ENCODE measurements at places on chromosomes 11 and 22.

- DNase-seq: no peak
Measured at GRCh38 chr22:49424893-49425270, 402.8 kb downstream of the BRD1 start.

GRCh38 chr11:63592975-63593395, 21.2 kb downstream of the PLAAT3 start:
- no peak for DNase-seq

- DNase-seq: no peak
Measured at GRCh38 chr11:73201249-73201648, 16.8 kb upstream of the P2RY2 start.

DNA sequence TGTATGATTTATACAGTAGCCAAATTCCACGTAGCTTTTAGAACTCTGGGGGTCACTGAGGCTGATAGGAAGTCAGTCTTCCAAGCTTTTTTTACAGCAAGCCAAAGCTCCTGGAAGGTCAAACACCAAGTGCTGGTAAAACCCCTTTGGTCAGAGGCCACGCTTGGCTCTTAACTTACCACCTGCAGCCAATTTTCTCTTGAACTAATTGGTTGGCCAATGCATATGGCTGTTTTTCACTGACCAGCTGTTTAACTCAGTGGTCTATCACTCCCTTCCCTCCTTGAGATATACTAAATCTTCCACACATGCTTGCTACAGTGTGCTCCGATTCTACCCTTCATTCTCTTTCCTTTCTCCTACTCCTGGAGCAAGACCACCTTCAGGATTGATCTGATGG, 116.0 kb downstream of the FAR1 start:
- DNase-seq: no peak

- no peak for DNase-seq
Measured at GRCh38 chr11:96075532-96075959, 151.6 kb upstream of the MTMR2 start.

DNA sequence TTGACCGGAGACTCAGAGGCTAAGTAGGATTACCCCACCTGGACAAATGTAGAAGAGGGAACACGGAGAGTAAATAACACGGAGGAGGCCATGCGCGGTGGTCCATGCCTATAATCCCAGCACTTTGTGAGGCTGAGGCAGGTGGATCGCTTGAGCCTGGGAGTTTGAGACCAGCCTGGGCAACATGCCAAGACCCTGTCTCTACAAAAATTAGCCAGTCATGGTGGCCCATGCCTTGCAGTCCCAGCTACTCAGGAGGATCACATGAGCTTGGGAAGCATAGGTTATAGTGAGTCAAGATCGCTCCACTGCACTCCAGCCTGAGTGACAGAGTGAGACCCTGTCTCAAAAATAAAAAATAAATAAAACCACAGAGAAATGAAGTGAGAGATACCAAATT, 53.9 kb downstream of the AMOTL1 start:
- DNase-seq: no peak

DNA sequence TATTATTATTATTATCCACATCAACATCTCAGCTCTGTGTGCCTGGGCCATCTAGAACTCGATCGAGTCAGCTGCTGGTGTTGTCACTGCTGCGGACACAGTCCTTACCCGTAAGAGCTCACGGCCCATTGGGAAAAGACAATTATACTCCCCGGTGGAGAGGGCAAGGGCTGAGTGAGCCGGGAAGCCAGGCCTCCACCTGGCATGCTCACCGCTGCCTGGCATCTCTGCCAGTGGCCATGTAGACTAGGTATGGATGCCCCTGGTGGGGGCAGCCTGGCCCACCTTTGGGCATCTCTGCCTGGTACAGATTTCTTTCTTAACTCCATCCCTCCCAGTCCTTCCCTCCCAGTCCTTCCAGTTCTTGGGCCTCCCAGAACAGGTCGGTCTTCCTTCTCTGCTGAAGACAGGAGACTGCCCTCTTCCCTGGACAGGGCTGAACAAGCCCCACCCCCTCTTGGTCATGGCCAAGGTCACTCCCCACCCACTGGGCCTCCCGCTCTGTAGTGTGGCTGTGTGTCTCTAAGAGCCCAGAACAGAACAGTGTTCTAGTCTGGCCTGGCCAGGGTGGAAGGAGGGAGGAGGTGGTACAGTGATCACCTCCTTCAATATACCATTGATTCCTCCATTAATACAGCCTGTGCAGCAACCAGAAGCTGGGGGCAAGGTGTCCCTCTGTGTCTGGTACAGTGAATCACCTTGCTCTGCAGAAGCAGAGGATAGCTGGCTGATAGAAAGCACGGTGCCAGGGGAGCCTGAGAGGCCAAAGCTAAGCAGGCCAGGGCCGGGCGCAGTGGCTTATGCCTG, 57.7 kb downstream of the FLRT1 start:
- no peak for DNase-seq

- DNase-seq: peak; percentile 67
Measured at GRCh38 chr11:65112546-65113360, 1.1 kb downstream of the TM7SF2 start.

- no peak for DNase-seq
Measured at GRCh38 chr22:37985751-37986281, 1.5 kb upstream of the SOX10 start.

GRCh38 chr22:46748908-46749675, 11.0 kb upstream of the CERK start:
- no peak for DNase-seq
